ENCODE measurements at places on chromosomes 3 and 15. TPM values are rescaled to one million over a fixed set of nuclear protein-coding genes. Genes with fewer than 3 reads are reported as not detected.
A peak's percentile ranks its signal among the peaks of the same experiment; 100 is the strongest.

CELSR3 gene
- total RNA-seq = 0.22 TPM

PLXND1 gene
- 54.8 TPM for total RNA-seq

TM4SF18 gene
- total RNA-seq = 4.1 TPM

DNA sequence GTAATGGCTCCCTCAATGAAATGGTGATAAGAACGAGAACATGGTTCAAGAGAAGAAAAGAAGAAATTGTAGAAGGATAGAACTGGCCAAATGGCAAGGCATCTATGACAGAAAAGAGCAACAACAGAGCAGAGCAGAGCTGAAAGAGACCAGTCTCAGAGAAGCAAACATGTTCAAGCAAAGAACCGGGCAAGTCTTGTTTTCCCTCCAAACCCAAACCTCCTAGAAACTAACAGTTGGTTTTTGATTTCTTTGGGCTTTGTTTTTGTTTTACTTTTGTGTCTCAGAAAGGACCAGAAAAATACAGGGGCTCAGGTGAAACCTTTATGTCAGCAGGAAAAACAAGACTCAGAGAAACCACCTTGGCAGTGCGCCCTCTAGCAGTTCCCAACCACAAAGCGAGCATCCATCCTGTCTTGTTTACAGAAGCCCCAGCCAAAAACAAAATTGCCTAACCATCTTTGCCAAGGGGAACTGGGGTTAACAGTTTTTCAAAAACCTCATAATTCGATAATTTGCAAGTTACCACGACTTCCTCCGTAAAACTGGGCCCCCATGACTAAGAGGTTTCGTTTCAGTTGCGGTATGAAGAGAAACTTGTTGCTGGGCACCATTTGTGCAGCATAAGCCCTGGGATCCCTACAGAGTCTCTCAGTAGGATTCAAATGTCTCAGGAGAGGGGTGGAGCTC is 159.2 kb upstream of the SLC24A5 start:
- DNase-seq = no peak

DNA sequence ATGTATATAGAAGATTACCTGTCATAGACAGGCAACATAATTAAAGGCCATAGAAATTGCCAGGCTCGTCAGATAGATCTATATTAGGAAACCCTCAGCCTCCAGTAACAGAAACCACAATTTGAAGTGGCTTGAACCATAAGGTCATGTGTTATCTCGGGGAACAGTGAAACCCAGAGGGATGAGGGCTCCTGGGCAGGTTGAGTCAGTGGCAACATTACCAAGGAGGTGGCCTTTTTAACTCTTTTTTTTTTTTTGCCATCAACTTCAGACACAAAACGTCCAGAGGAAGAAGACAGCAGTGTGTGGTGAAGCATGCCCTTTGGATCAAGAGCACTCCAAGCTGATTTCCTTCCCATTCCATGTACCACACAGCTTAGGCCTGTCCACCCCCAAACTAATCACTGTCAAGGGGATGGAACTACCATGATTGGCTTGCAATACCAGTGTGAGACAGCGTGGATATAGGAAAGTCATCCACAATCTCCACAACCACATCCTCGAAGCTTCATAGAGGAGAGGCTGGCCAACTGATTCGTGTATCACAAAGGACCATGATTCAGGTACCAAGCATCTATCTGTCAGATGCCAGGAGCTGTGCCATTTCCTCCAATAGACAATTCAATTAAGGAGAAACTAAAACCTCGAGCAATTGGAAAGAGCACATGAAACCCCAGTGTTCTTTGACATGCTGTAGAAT is 999 bp upstream of the KIF7 start:
- peak; percentile 35 for DNase-seq

Measured in cardiac septum (tissue), 1 donor.